AG09319 (cell line): ENCODE measurements at places on chromosomes 3 and 15.

GRCh38 chr3:128468285-128468790, 1.6 kb upstream of the DNAJB8 start:
- DNase-seq: no peak

DNA sequence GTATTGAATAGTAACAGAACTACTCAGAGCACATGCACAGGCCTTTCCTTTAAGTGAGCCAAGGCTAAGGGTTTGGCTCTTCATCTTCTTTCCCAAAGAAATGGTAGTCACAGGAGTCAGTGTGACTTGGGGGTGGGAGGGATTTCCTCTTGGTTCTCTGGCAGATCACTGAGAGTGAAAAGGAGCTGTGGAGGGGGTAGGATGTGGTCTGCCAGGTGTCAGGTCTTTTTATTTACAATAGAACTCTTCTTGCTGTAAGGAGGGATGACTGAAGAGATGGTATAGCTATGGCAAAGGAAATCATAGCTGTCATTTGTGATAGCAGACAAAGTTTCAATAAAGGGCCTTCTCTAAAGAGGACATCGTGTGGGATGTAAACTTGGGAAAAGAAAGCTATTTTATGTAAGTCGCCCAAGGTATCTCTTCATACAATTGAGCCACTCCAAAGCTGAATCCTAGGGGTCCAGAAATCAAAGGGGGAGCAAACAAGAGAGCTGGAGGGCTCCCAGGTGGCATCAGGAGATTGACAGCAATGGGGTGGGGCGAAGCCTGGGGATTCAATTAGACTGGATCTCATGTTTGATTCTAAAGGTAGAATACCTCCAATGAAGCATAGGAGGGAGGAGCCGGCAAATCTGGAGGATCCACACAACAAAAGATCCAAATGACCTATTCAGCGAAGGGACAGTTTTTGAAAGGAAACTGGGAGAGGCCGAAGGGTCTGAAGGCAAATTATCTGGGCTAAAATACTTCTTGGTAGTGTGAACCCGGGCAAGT, 20.0 kb upstream of the CHD2 start:
- DNase-seq: no peak

- DNase-seq: no peak
These were observed 1341.3 kb downstream of the ROBO1 start for GRCh38 chr3:78426454-78426853.

DNA sequence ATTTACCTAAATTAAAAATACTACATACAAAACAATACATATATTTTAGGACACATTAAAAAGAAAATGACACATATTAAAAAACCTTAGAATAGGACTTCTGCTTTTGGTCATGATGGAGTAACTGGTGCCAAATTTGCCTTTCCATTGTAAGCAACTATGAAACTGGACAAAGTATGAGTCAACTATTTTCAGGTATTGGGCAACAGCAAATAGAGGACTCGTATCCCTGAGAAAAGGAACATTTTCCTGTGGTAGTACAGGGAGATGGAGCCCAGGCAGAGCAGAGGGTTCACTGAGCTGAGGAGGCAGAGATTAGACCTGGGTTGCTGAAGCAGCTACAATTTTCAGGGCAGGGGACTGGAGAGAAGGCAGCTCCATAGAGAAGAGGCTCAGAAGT, 14.7 kb downstream of the CCR1 start:
- DNase-seq: no peak
